ENCODE measurements at places on chromosomes 7 and 10. TPM values are rescaled to one million over a fixed set of nuclear protein-coding genes. Genes with fewer than 3 reads are reported as not detected.

FAM20C gene
- 71.0 TPM for total RNA-seq

BAMBI gene
- total RNA-seq = 7.5 TPM

PIP gene
- 140 TPM for total RNA-seq

TRUB1 gene
- total RNA-seq = 14.9 TPM

Data from breast epithelium (tissue), 4 donors.